ENCODE measurements at places on chromosomes 11 and 22.

DNA sequence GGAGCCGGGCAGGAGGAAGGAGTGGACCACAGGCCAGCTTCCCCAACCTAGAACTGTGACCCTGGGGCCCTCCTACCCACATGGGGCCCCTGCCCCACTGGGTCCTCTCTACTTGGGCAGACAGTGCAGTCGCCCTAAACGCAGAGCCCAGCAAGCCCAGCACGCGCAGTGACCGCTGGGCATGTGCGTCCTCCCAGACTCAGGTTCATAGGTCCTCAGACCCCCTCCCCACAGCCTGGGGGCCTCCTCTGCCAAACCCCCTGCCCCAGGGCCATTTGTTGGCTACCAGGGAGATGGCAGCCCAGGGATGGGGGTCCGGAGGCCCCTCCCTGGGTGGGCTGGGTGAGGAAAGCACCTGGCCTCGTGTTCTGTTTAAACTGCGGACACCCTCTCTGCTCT lies 23.9 kb downstream of the RTN4R start:
- no peak for DNase-seq

GRCh38 chr11:127995921-127996320 lies 591.4 kb downstream of the ETS1 start:
- no peak for DNase-seq

GRCh38 chr22:38554281-38554680 lies 15.7 kb downstream of the DMC1 start:
- DNase-seq, result no peak

DNA sequence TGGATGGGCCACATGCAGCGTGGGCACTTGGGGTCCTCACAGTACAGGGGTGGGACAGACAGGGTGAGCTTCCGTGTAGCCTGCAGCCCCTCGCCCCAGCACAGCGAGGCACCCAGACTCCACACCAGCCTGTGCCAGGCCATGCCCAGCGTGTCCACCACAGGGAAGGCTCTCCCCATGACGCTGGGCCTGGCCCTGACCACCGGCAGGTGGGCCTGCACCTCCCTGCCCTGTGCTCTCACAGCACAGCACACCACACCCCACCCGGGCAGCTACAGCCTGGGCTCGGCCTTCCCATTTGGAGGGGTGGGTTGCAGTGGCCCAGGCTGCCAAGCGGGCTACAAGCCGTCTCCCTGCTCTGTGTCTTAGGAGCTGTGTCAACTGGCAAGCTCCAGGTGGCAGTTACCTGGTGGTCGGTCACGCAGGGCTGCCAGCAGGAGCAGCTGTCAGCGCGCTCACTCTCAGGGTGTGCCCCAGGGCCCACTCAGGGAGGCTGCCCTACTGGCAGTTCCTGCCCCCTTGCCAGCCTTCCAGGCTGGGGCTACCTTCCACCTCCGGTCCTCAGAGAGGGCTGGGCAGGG lies 4.6 kb downstream of the MOB2 start:
- no peak for DNase-seq

GRCh38 chr11:854601-855329 lies 12.1 kb downstream of the TSPAN4 start:
- DNase-seq, result no peak

DNA sequence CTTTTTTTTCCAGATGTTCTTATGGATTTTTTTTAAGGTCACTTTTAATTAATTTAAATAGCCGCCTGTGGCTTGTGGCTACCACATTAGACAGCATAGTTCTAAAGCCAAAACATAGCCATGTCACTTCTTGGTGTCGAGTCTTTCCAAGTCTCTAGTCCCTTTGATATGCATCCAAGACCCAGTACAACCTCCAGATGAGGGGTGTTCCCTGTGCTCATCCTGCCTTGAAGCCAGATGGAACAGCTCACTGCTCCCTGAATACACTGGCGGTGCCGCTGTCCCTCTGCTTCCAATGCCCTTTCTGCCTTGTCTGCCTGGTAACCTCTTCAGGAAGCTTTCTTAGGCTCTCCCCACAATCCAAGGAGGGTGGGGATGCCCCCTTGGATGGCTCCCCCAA lies 338.0 kb downstream of the TENM4 start:
- no peak for DNase-seq

GRCh38 chr11:125554038-125554437 lies 15.2 kb upstream of the EI24 start:
- DNase-seq, result no peak

- DNase-seq, result no peak
These were observed 17.6 kb downstream of the MYH9 start for GRCh38 chr22:36369922-36370791.

DNA sequence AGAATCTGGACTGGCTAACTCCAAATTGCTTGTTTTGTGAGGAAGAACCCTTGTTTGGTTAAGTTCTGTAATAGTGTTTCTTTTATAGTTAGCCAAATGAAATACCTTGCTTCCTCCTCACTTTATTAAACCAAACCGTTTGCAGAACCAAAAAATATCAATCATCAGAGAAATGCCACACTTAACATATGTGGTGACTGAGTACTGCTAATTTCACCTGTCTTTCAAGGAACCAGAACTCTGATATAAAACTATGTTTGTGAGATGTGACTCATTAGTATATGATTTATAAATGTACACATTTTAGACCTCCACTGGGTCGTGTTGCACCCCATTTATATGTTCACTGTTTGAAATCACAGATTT lies 119.9 kb downstream of the PGR start:
- no peak for DNase-seq

GRCh38 chr11:2701898-2702434 lies 2.2 kb upstream of the KCNQ1OT1 start:
- DNase-seq, result no peak
